Urothelium cell line (cell line): ENCODE measurements at places on chromosomes 11 and 22.
A peak's percentile ranks its signal among the peaks of the same experiment; 100 is the strongest.

DNA sequence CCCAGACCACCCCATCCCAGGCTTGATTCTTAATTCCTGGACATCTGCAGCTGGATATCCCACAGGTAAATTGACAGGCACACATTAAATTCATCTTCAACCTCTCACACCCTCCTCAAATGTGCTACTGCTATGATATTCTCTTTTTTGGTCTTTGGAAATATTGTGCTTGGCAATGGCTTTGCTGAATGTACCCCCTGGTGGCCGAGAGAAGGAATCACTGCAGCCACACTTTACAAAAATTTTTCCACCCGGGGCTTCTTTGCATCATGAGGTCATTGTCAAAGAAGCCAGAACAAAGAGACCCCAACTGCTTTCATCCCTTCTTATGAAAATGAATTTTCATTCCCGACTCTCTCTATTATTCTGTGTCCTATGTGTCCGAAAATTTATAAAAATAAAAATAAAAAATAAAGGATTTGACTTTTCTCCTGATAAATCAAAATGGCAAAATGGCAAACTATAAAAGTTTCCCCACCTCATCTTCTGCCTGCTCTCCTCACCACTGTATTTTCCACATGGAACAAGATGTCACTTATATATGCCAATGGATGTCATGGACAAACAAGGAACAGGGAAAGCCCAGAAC is 15.0 kb upstream of the CYB5R2 start:
- peak; percentile 36 for DNase-seq

GRCh38 chr11:32478277-32478731 is 43.0 kb upstream of the WT1 start:
- no peak for DNase-seq

GRCh38 chr11:73229321-73229895 is 11.3 kb downstream of the P2RY2 start:
- no peak for DNase-seq

GRCh38 chr11:64339754-64340408 is at the start of gene CCDC88B:
CCDC88B (plus strand) TSS chr11:64340204; CDS start chr11:64340267, 63 bp downstream.
- no peak for DNase-seq

DNA sequence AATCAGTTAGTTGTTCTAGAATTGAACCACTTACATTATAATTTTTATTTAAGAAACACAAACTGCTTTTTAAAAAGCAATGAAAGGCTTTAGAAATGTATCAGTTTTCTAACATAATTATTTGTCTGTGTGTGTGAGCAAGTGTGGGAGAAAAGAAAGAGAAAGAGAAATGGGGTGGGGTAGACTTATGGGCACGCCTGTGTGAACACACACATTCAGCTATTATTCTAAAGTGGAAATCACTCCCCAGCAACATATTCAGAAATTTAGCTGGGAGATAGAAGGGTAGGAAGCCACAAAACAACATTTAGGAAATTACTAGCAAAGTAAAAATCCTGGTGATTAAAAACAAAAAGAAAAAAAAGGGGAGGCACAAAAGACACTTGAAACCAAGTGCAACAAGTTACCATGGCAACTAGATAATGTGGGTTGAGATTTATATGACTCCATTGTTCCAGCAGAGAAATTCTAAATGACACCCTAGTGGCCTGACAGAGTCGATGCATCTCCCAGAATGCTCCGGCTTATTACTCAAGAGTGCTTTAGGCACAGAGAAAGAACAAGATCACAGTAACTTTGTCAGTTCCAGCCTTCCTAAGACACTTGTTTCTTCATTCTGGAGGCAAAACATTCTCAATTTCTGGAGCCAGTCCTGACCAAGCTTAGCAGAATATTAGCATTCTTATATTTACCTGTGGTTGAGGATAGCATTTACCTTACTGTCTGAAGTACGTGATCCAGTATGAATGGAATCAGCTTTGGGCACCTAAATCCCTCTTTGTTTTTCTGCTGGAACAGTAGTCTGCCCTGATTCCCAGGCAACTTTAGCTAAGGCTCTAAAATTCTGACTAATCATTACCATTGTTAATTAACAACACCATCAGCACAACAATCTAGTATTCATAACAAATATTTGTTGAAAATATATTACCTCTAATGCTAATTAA is 444.4 kb downstream of the DLG2 start:
- DNase-seq: peak; percentile 32

DNA sequence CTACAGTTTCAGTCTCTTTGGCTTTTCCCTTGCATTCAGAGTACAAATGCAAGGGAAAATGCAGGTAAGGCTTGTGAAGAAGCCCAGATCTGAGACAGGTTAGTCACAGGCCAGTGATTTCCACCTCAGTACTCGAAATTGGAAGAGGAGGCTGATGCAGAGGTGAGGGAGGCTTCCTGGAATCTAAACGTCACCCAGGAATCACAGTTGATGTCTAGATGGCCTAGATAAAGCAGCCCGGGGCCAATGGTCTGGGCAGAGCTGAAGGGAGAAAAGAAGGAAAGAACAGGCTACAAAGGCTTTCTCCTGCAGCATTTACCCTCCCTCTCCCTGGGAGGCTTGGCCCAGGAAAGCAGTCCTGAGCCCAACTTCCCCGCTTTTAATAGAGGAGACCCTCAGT is 8.5 kb downstream of the TRIM6 start:
- no peak for DNase-seq

GRCh38 chr11:11115475-11115874 is 237.6 kb downstream of the CSNK2A3 start:
- DNase-seq: no peak

GRCh38 chr11:15912825-15913224 is 443.5 kb downstream of the SOX6 start:
- no peak for DNase-seq

GRCh38 chr11:75349521-75350116 is 1.8 kb downstream of the ARRB1 start:
- no peak for DNase-seq

DNA sequence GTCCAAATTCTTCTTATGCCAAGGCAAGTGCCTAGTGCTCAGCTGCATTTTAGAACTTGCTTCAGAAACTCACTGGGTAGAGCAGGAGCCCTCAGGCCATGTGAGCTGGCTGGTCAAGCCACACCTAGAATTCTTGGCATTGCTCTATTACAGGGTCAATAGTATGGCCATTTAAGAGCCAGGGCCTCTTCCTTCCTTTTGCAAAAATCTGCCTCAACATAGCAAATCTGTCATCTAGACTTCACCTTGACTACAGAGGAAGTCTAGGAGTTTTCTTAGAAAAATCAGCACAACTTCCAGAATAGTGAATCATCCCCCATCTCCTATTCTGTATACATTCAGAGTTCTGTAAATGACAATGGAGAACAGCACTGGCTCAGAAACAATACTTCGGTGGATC is 112.0 kb upstream of the TTC12 start:
- DNase-seq: no peak

DNA sequence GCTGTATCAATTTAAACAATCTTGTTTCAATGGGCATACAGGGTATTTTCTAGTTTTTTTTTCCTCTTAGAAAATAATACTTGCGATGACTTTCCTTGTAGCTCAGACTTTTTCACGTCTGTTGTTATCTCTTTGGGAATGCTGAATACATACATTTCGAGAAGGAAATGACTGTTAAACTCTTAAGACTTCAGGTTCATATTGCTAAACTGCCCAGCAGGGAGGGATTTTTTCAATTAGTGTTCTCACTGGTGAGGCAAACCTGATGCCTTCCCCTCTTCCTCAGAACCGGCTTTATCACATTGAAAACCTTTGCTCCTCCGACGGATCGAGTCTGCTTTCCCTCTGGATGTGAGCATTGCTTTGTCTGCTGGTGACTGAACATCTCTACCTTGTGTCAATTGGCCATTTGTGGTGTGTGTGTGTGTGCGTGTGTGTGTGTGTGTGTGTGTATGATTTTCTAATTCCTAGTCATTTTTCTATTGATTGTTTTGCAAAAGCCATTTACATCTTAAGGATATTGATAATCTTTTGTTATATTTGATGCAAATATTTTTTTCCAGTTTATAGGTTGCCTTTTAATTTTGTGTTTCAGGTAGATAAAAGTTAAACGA is 6.6 kb downstream of the NEAT1 start:
- no peak for DNase-seq

DNA sequence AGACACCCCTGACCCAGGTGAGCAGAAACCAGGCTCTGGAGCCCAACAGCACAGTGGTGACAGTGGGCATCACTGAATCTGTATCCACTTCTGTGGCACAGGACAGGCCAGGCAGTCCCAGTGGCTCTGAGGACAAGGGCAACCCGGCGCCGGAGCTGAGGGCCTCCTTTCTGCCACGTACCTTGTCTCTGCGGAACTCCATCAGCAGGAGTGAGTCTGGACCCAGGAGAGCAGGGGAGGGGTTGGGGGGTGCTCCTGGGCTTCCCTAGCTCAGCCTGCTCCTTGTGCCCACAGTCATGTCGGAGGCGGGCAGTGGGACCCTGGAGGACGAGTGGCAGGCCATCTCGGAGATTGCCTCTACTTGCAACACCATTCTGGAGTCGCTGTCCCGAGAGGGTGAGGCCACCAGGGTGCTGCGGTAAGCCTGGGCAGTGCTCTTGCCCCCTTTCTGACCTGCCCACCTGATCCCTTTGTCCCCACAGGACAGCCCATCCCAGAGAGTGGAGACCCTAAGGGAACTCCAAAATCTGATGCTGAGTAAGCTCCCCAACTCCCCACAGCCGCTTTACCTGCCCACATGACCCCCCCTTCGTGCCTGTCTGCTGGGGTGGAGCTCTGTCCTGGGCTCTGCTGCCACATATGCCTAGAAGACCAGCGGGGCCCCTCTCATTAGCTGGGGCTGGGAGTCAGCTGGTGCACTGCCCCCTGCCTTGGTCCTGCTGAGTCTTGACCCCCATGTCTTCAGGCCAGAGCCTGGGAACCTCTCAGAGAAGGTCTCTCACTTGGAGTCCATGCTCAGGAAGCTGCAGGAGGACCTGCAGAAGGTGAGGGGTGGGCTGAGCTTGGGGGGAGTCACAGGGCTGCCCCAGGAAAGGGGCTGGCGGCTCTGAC is 12.0 kb downstream of the SIPA1 start:
- no peak for DNase-seq

DNA sequence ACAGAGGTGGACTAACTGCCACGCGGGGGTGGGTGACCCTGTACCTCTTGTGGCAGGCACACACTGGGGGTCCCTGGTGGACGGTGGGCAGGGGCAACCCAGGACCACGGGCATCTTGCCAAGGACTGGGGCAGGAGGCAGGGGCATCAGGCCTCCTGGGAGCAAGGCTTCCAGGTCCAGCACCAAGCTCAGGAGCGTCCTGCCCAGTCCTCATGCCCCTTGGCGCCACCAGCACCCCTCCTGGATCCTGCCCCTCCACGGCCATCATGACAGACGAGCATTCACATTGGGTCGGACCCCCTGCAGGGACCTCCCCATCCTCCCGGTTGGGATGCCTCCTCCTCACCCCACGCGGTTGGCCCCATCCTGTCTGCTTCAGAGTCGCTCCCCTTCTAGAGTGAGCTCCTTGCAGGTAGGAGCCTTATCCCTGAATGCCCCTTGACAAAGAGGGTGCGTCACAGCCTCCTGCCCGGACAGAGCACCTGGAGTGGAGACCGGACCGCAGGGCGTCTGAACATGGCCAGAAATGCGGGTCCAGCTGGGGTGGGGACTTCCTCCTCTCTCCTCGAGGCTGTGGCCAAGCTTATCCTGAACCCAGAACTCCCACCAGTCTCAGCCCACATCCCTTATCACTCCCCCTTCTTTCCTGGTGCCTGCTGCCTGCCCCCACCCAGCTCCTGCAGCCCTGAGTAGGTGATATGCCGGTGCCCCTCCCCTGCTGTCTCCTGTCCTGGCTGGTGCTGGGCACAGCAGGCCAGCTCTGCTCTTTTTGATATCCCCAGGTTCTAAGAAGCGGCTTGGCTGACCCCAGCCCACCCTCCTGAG is 40.3 kb downstream of the IGF2 start:
- no peak for DNase-seq

GRCh38 chr11:44179173-44179572 is 83.7 kb downstream of the EXT2 start:
- DNase-seq: no peak

DNA sequence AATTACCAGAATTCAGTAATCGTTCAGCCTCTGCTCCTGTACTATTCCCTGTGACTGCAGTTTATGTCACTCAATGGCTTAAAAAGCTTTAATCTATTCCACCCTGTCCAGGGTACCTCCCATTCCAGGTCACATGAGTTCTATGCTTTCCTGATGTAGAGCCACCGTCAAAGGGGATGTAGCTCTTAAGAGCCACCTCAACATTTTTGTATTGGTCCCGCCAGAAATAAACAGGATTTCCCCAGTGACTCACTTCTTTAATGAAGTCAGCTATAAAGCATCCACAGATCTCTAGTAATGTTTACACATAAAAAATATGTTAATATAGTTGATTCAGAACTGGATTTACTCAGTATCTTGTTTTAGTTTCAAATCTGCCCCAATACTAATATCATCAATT is 1.3 kb upstream of the OR8D1 start:
- peak; percentile 7 for DNase-seq

GRCh38 chr11:125952559-125952958 is 6.7 kb downstream of the VSIG10L2 start:
- DNase-seq: no peak

DNA sequence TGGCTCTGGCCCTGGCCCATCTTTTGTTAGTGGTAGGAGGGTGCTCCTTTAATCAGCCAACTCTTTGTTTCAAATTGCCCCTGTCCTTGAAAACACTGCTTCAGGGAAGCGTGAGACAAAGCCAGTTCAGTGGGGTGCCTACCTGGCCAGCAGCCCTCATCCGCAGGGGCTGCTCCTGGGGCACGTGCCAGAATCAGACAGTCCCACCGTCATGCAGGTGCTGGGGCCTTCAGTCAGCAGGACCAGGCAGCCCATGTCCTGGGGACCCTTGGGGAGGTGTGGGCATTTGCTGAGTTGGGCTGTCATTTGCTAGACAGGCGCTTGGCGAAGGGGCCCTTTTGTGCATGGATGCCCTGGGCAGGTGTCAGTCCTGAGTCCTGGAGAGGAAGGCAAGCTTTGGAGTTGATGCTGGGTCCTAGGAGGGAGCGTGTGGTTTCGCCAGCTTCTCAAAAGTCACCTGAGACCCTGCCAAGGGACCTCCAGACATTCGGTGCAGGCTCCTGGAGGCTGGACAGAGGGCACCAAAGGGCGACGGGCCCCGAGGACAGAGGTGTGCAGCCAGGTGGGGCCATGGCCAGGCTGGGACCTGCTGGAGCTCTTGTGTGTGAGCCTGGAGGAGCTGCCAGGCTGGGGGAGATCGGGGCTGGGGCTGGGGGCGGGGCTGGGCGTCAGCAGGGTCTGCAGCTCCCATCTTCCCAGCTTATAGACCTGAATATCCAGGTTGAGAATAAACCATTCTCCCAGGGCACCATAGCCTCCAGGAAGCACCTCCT is 15.0 kb upstream of the RTN4R start:
- no peak for DNase-seq

DNA sequence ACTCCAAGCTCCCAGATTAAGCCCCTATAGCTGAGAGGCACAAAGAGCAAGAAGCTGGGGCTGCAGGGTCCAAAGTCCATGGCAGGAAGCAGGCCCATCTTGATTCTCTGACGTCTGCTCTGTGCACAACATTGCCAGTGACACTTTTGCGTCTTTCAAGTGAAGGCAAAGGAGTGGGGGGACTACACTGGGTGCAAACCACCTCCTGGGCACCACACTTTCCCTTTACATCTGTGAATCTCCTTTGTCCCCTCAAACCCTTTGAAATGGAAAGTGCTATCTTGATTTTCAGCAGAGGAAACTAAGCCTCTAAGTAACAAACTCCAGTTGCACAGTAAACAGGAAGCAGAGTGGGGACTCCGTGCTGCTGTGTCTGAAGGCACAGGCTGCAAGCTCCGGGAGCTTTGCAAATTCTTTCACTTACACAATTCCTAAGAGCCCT is 428.0 kb downstream of the LARGE1 start:
- no peak for DNase-seq

- no peak for DNase-seq
Observed at GRCh38 chr11:61832754-61833153, 4.7 kb downstream of the FADS2 start.

GRCh38 chr22:35044607-35045390 is 21.2 kb upstream of the ISX start:
- peak; percentile 81 for DNase-seq
